Stimulated activated CD4-positive, alpha-beta T cell treated with anti-CD3 and anti-CD28 coated beads, Interleukin-4, amount 100 ng/mL, for 24 hours (primary cell): ENCODE measurements at places on chromosomes 7 and 10.

GRCh38 chr10:126384269-126384873 is 3.9 kb downstream of the ADAM12 start:
- DNase-seq: no peak

DNA sequence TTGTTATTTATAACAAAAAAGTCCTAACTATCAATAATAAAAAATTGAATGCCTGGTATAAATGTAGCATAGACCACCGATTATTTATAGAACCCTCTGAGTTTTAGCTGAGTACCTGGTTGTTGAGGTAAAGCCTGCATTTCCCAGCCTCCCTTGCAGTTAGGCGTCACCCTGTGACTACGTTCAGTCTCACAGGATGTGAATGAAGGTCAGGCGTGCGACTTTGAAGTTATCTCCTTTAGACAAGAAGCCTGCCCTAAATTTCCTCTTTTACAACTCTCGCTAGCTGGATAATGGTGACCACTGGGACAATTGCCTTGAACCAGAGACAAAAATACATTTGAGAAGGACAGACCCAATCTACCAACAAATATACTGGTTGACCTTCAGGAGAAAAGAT is 67.5 kb upstream of the TES start:
- no peak for DNase-seq

DNA sequence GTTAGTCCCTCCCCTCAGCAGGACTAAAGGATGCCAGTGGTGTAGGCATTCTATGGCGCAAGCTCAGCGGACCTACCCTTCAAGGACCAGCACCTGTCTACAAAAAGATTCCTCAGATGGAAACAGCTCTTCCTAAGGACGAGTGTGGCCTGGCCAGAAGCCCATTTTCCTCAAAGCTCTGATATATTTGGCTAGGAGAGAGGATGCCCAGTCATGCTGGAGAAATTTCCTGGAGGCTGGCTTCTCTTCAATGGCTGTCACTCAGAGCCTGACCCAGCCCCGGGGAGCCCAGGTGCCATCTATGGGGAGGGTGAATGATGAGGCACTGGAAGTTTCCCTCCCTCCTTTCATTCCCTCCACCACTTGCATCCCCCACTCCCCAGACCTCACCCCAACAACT is 111.5 kb downstream of the PLXNA4 start:
- no peak for DNase-seq

DNA sequence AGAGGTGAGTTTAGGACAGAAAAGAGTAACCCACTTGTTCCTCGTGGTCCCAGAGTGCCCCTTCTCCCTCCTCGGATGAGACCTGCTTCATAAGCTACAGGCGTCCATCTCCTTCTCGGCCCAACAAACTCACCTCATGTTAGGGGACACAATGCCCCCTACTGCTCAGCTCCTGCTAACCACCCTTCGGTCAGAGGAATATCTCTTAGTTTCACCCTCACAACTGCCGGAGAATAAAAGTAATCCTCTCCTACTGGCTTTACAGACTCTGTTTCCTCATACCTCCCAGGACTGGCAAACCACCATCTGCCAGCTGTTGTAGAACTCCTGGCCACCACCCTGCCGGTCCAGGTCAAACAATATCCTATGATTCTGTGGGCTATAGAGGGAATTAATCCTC is 3.2 kb downstream of the AKR1B15 start:
- no peak for DNase-seq

- DNase-seq: no peak
These were observed 17.2 kb upstream of the SLC35B4 start for GRCh38 chr7:134333943-134334342.

DNA sequence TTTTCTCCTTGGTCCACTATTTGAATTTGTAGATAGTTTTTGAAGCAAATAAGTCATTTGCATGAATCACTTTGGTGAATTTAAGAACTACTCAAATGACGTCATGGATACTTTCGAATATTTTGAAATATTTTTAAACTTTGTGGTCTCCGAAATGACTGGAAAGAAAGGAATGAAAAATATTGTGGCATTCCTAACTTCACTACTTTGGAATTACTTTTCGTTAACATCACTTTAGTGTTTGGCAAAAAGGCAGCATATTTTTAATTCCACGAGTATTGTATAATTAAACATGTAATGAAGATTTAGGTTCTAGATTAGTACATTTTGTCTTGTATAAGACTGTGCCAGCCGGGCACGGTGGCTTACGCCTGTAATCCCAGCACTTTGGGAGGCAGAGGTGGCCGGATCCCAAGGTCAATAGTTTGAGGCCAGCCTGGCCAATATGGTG is 35.3 kb upstream of the ZRANB1 start:
- DNase-seq: no peak

- no peak for DNase-seq
These were observed 23.8 kb downstream of the ELN start for GRCh38 chr7:74051629-74052410.

DNA sequence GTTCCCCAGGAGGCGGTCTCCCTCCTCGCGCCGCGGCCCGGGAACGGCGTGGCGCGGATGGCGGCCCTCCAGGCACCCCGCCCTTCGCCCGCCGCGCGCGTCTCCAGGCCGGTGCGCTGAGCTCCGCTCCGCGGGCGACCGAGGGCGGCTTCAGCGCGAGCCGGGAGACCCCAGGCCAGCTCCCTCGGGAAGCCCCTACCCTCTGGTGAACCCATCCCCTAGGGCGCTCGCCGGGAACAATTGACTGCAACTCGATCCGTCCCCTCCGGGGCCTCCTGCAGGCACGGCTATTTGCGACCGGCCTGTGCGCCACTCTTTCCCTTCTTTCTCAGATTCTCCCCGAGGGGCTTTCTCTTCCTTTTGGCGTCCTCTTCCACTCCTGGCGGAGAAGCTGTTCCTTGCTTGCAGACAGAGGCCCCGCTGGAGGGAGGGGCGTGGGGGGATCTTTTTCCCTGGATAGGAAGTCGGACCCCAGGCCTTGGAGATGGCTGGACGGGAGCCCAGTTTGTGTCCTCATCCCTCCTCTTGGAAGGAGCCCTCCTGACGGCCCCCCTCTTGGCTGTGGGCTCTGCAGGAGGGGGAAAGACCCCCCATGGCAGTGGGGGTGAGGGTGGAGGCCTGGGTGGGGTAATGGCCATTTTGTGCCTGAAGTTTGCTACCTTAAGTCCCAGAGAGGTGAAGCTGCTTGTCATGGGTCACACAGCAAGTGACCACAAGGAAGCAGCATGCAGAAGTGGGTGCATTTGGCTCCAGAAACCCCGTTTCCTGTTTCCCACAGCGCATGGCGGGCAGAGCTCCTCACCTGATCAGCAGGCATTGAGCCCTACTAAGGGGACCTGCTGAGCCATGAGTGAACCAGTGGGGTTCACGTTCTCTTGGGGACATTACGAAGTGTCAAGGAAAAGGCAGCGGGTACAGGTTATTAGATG is 171.2 kb upstream of the TNRC18 start:
- no peak for DNase-seq

DNA sequence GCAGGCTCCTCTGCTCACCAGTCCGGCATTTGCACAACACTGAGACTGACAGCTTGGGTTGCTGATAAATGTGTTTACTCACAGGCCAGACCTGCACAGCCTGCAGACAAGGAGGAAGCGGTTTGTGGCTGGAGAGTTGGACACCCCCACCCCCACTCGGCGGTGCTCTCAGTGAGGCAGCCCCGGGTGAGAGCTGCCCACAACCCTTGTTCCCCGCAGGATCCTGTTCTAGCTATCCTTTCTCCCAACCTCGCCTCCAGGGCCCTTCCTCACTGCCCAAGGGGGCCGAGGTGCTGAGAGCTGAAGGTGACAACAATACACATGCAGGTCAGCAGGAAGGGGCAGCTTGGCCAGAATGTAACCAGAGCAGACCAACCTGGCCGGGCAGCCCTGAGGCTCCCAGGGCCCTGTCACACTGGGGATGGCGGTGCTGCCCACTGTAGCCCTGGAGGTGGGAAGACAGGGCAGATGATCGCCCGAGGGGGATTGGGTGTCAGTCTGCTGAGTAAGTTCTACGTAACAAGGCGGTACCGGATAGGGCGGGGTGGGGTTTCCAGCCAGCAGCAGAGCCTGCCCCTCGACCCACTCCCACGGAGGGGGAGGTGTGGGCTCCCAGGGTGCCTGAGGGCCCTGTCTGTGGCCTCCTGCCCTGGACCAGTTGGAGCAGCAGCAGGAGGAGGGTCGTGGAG is 2.1 kb upstream of the ADAM8 start:
- DNase-seq: peak; percentile 51

GRCh38 chr10:87767253-87767652 is 50.8 kb downstream of the ATAD1 start:
- no peak for DNase-seq

DNA sequence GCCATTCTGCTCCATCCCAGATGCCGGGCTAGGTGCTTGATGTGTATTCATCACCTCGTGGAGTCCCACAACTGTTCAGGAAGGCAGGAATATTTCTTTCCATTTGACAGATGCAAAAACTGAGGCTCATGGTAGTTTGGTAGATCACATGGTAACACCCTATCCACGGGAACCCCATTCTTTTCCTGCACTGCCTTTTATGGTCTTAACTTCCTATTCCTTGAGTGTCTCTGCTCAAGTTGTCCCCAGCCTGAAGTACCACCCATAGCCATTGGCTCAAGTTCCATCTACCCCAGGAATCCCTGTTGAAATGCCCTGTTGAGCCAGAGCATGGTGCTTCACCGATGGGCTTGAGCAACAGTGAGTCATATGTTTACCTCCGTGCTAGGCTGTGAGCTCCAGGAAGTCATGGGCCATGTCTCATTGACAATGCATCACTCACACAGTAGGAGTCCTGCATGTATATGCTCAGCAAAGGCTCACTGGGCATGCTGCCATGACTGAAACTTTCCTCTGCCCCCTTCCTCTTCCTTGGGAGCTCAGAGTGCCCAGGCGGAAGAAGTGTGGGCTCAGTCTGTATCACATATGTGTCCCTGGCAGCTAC is 71.7 kb upstream of the ADAM12 start:
- DNase-seq: no peak

- no peak for DNase-seq
These were observed 8.9 kb upstream of the ZNF777 start for GRCh38 chr7:149469806-149470205.

GRCh38 chr10:60739558-60739957 is 38.7 kb upstream of the CDK1 start:
- DNase-seq: no peak

DNA sequence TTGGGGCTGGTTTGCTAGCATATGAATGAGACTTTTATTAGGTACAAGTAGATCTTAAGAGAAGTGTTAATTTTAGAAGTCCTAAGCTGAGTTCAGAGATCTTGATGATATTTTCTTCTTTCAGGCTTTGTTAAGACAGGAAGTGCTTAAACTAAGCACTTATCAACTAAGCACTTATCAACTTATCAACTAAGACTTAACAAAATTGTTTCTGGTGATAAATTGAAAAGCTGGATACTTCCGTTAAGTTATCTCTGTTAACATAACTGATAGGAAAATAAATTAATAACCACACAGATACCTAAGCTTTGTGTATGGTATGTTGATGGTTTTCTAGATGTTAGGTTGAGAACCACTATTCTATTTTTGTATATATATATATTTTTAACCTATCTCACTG is 113.7 kb downstream of the PHTF2 start:
- DNase-seq: no peak

- no peak for DNase-seq
These were observed 10.2 kb downstream of the TCF7L2 start for GRCh38 chr10:112960151-112960681.

DNA sequence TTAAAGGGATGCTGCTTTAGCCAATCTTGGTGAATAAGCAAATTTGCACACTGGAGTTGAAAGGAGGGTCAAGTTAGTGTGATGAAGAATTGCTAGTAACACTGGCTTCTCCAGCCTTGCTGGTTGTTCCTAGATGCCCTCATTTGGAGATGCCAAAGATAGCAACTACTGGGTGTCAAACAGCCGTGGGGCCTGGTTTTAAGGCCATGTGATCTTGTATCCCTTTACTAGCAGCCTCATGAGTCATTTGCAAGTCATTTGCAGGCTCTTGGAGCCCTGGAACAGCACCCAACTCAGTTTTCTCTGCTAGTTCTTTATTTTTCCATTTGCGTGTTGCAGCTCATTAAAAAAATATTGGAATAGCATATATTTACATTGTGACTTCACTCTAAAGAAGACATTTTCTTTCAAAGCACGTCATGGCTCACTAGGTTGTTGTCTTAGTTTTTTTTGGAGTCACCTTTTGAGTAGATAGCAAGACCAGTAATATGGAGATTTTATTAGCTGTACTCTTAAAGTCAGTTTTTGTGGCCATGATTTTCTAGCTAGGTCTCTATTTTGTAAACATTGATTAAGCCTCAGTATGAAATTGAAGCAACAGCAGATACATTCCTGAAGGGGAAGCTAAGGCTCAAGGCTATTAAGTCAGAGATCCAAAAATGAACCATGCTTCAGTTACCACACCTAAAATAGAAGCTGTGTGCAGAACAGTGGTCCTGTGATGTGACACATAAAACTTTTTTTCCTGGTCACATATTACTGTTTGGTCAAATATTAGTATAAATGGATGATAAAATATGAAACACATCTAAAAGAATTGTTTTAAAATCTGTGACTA is 1.3 kb downstream of the LSMEM1 start:
- DNase-seq: no peak

DNA sequence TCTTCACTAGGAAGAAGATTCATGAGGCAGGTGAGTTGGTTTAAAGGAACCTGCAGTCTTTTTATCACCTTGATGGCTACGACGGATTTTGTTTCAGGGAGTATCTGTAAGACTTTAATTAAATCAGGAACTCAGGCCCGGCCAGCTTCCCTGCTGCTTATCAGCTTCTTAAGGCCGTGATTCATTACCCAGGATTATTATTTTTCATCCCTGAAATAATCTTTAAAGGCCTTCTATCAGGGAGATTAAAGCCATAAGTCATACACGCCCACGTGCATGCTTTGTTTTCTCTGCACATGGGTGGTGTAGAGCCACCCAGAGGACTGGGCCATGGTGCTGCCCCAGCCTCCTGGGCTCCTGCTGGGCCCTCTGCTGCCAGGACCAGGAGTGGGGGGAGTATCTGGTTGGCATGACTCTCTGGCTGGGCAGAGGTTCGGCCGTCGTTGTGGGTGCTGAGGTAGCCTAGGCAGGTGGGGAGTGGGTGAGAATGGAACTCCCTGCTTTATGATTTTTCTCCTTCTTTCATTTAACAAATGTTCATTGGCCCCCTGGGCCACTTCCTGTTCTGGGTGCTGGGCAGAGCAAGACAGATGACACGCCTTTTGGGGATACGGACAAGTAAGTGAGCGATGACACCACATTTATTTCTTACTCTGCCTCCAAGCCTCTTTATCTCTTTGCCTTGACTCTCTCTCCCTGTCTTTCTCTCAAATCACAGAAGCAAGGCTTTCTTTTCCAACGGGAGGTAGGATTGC is 39.0 kb upstream of the PCBD1 start:
- DNase-seq: no peak

DNA sequence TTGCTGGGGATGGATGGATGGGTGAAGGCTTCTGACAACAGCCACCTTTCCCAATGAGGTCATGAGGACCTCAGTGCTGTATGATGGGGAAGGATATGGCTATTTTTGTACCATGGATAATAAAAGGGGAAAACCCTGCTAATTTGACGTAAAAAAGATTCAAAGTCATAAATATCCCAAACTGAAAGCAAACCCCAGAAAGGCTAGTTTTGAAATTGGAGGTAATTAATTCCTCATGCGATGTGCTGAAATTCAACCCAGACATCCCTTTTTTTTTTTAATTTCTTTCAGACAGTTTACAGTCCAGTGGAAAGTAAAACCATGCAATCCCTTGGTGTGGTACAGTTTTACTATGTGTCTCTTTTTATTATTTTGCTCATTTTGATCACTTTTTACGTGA is 254.5 kb upstream of the BMPER start:
- DNase-seq: no peak
